ENCODE measurements at places on chromosomes 16 and 17.

DNA sequence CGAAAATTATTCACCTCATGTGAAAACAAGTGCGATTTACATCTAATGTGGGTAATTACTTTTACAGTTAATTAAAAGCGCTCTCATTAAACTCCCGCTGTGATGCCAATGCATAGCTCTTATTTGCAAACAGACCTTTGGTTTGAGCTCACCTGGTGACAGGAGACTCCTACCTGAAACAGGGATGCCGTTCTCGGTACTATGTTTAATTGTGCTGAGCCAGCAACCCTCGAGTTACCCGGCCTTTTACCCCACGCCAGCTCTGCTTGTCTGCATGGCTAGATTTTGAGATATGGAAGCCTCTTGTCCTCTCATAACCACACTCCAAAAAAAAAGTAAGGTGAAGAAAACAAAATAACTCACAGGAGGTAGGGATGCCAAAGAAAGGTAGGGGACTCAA lies 690.4 kb upstream of the RBFOX1 start:
- DNase-seq = no peak

- no peak for DNase-seq
These were observed 2.0 kb downstream of the SEPHS2 start for GRCh38 chr16:30443631-30444030.

GRCh38 chr17:49183801-49184200 lies 26.6 kb downstream of the GNGT2 start:
- no peak for DNase-seq

DNA sequence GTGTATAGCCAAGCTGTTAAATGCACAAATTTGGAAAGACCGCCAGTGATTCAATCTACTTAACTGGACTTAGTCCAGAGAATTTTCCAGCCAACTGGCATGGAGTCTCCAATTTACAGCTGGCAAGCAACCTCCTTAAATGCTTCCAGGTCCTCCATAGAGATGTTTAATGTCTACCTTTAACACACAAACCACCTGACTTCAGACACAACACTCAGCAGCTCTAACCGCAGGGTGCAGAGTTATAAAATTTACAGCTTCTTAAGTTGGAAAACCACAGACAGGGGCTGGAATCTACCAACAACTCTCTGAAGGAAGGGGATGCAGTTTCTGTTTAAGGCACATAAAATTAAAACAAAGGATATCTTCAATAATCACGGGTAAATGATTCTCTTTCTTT lies 106.9 kb downstream of the SYCE1L start:
- no peak for DNase-seq

DNA sequence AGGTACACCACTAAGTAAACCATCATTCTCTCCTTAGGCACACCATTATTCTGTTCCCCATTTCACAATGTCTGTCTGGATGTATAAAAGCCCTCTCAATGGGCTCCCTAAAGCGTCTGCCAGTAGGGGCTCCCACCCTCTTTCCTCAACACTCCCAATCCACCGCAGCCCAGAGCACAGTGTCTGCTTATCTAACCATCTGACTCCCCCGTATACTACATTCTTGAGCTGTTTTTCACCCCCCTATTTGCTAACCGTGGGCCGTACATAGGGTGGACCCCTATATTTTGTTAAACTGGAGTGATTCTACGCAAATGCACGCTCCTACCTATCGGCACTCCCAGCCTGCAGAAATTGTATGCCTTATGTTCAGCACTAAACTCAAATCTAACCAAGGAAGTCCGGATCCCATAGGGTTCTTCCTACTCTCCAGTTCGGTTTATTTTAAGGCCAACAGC lies 685 bp upstream of the PSMD3 start:
- DNase-seq = no peak

DNA sequence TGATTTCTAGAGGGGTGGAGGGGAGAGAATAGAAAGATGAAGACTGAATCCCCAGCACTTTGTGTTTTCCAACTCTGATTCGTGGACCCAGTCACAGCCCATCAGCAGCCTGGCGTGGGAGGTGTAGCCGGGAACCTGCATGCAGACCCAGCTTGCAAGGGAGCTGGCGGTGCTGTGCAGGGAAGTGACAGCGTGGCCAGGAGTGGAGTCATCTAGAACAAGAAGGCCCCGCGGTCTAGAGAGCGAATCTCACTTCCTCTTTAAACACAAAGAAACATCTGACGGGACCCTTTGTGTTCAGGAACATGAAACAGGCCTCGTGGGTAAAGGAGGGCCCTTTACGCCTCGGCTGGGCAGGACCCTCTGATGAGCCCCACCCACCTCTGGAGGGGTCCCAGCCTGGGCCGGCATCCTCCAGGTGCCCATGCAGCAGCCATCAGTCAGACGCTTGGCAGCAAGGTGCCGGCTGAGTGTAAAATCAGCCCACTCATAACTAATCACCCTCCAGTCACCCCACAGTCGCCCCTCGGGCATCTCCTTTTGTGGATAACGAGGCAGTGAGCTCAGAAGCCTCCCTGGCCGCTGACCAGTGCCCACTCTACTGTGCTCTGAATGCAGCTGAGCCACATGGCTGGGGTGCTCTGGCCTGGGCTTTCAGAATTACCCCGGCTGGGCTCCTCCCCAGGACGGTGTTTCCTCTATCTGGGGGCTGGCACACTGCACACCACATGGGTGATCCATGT lies 4.4 kb downstream of the SNAI3 start:
- DNase-seq = no peak

DNA sequence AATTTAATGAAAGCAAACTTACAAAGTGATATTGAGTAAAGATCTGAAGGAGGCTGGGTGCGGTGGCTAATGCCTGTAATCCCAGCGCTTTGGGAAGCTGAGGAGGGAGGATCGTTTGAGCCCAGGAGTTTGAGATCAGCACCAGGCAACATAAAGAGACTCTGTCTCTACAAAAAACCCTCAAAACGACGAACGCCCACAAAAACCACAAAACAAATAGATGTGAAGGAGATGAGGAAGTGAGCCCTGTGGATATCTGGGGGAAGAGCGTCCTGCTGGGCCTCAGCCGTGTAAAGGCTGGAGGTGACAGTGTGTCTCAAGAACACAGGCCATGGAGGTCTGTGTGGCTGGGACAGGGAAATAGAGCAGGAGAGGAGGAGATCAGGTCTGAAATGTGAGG lies 68.8 kb downstream of the ITFG1 start:
- DNase-seq = no peak

DNA sequence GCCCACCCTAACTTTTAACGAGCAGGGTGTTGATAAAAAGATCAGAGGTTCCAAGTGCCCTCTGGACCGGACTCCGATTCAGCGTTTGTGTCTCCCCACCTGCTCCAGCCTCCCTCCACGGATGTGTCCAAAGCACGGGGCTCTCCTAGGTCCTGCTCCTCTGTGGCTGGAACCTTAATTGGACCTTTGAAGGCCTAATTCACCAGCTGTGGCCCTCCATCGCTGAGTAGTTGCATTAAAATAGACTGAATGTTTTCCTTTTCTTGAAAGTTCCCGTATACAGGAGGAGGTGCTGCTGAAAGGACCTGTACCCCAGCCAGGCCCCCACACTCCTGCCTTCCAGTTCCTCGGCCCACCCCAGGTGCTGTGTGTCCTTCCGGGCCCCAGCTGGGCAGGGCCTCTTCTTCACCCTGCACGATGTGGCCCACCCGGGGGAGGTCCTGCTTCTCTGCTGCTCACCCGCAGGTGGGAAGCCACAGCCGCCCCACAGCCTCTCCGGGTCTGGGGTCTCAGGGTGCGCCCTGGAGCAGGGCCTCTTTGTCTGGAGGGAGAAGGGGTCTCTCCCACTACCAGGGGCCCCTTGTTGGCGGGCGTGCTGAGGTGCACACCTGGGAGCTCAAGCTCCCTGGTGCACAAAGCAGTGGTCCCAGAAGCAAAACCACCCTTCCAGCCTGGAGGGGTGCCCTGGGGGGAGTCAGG lies 1.3 kb upstream of the CACNA1H start:
- DNase-seq = no peak

DNA sequence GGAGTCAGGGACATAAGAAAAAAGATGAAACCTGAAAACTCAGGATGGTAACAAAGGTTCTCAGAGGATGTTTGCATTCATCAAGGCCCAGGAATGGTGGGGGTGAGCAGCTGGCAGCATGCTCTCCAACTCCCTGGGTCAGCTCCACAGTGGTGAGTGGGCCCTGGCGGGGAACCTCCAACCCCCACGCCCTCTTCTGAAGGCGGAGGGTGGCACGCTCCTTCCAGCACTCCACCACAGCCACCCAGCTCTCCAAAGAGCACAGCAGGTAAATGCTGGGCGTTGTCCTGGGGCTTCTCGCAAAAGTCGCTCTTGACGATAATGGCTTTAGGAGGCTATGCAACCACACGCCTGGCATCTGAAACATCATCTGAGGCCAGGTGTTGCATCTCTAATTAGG lies 173.8 kb downstream of the C16orf78 start:
- no peak for DNase-seq

DNA sequence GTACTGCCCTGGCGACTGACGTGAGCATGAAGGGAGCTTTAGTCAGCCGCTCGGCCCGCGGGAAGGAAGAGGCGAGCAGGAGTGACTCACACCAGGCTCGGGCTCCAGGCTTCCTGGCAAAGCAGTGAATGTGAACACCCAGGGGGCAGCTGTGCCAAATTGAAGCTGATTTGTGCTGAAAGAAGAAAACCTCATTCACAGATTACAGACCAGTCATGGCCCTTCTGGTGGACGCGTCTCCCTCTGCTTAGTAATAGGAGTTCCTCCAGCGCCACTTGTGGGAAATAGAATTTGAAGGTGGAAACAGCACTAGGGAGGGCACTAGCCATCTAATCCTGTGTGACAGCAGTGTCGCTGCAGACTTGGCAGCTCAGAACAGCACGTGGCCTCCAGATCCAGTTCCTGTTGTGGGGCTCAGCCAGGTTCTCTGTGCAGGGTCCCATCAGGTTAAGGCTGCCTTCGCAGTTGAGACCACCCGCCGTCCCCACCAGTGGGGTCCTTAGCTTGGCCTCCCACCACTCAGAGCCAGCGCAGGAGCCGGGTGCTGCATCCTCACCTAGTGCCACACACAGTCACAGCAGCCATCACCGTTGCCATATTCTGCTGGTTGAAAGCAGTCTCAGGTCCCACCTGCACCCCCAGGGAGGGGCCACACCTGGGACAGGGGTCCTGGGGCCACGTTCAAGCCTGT lies 164.5 kb upstream of the CHMP6 start:
- DNase-seq = peak; percentile 60

GRCh38 chr16:79150151-79150550 lies 450.4 kb downstream of the MAF start:
- no peak for DNase-seq

DNA sequence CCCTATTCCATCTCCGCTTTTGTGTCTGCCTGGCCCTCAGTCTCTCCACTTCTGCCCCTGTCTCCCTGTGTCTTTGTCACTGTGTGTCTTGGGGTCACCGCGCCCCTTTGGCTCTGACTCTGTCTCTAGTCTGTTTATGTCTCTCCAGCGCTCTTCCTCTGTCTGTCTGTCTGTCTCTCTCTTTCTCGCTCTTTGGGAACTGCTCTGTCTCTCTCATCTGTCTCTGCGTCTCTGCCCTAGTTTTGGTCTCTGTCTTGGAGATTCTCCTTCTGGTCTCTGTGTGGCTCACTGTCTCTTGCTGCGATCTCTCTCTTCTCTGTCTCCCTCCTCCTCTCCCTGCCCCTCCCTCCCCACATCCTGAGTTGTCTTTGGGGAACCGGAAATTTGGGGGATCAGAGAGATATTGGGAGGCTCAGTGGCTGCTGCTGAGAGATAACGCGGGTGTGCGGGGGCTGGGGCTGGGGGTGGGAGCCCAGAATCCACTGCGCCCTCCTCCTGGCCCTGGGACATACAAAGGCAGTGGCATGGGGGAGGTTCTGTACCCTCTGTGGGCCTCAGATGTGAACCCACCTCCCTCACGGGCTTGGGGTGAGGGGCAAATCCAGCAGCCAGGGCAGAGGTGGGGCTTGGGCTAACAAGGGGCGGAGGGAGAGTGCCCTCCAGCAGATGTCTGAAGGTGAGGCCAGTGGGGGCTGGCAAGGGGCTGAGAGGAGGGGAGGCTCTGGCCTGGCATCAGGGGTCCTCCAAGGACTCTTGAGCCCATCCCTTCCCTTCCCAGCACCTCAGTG lies 24.4 kb downstream of the LAT start:
- DNase-seq = no peak

GRCh38 chr17:32487473-32488176 lies 832 bp downstream of the CDK5R1 start:
- DNase-seq = no peak

DNA sequence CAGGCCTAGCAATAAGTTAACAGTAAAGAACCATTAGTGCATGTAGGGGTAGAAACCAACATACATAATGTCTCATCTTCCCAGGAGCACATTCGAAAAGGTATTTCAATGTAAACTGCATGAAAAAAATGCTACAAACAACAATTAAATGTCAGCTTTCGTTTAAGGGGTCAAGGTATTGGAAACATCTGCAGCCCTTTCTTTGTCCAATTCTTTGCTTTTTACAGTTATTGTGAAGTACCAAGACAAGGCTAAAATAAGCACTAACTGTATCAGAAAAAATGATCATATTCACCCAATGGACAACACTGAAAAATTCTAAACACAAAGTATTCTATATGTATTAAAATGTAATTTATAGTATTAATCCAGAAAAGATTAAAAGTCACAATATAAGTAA lies 37.9 kb downstream of the GPATCH8 start:
- DNase-seq = no peak

DNA sequence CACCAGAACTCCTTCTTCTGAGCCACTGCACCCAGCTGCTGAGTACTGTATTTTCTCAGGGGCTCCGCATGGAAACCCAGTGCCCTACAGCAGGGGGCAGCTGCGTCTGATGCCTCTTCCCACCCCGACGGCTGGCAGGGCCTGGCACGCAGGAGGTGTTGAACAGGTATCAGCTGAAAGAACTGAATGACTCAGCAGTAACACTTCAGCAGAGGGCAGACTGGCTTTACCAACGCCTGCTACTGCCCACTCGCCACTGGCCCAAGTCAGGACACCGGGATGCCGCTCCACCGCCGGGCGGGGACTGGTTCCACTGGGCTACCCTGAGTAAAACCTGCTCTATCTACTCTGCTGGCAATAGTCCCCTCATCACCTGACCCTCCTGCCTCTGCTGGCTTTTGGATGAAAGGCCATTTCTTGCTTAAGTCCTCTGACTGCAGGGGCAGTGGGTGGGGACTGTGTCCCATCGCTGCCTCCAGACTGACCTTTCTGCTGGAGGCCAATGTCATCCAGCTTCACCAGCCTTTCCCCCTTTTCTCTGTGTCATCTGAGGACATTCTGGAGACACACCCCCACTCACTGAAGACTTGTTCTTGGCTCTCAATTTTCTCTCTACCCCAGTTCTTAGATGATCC lies 100.4 kb upstream of the FA2H start:
- DNase-seq = no peak

- DNase-seq = no peak
These were observed 279 bp downstream of the HNF1B start for GRCh38 chr17:37744633-37744927.

- no peak for DNase-seq
These were observed 9.5 kb downstream of the WWP2 start for GRCh38 chr16:69771651-69771967.

GRCh38 chr17:70184770-70185169 lies 15.4 kb downstream of the KCNJ2 start:
- DNase-seq = no peak

- no peak for DNase-seq
These were observed 669.3 kb downstream of the WWOX start for GRCh38 chr16:78768718-78769117.
